Stimulated activated CD8-positive, alpha-beta memory T cell treated with anti-CD3 and anti-CD28 coated beads, Interleukin-4, amount 100 ng/mL, for 1 hour (primary cell): ENCODE measurements at places on chromosomes 2 and 18.

GRCh38 chr2:133271105-133271504 lies 297.2 kb downstream of the NCKAP5 start:
- no peak for DNase-seq

GRCh38 chr2:15557887-15558311 lies 3.2 kb downstream of the NBAS start:
- DNase-seq, result no peak

DNA sequence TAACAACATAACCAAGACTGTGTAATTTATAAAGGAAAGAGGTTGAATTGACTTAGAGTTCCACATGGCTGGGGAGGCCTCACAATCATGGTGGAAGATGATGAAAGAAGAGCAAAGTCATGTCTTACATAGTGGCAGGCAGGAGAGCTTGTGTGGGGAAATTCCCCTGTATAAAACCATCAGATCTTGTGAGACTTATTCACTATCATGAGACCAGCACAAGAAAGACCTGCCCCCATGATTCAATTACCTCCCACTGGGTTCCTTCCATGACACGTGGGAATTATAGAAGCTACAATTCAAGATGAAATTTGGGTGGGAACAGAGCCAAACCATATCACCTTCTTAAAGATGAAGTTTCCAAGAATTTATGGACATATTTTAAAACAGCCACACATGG lies 2.5 kb upstream of the IL36RN start:
- no peak for DNase-seq

DNA sequence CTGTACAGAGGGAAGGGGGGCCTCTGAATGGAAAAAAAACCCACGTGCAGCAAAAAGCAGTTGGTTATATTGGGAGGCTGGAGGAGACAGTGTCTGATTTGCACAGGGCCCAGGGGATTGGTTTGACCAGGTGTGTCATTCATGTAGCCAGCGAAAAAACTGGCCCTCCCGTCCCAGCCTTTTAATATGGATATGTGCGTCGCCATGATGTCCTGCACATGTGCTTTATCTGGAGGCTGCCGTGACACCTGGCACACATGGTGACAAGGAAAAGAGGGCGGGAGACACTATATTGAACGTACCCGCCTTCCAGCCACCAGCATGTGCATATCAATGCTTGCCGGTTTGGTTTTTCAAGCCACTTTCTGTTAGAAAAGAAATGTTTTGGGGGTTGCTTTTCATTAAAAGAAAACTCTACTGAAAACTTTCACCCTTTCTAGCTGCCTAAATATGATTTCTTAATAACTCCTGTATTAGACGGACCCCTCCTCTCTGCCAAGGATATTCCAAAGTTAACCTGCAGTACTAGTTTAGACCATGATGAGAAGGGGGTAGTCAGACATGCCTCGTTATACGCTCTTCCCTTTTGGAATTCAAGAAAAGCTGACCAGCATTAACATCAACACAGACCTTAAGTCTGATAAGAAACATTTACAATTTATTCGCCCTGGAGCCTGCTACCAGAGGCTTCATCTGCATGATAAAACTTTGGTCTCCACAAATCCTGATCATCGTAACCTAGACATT lies 16.2 kb downstream of the SLC25A52 start:
- no peak for DNase-seq

DNA sequence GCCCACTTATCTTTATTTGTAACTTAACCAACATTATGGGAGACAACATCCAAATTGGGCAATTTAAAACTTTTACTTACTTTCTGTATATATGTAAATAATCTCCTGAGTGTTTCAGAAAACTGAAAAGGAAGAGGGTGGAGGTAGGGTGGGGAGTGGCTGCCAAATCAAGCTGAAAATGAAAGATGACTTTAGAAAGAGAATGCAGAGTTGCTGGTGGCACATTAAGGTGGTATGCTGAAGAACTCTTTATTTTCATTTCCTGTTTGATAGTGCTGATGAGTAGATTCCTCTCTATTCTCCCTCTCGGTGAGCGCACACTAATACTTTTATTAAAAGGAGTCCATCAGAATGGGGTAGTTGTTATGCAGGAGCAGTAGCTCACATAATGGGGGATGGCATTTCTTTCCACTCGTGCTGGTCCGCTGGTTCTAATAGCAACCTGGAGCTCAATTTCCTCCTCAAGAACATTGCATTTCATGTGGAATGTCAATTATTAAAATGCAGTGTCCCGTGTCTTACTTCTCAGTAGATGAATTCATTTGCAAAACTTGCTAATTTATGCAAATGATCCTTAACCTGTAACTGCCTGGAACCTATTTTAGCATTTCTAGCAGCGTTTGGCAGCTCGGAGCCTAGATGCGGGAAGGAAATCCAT lies 466.9 kb upstream of the HNRNPA3 start:
- no peak for DNase-seq

- no peak for DNase-seq
These were observed 21.0 kb downstream of the MERTK start for GRCh38 chr2:111919365-111919764.

GRCh38 chr2:150432312-150432625 lies 55.2 kb downstream of the RND3 start:
- no peak for DNase-seq

DNA sequence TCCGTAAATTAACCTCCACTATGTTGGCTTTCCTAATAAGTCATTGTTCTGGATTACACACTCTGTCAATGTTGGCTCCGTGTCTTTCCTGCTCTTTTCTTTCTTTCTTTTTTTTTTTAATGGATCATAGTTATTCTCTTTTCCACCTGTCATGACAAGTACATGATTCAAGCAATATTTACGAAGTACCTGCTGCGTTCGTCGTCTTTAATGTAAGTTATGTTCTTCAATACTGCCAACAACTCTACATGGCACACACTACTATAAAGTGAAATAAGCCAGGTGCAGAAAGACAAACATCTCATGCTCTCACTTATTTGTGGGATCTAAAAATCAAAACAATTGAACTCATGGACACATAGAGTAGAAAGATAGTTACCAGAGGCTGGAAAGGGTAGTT lies 239.1 kb downstream of the SCG2 start:
- no peak for DNase-seq

GRCh38 chr2:54947136-54947535 lies 103.1 kb downstream of the RTN4 start:
- DNase-seq, result no peak

DNA sequence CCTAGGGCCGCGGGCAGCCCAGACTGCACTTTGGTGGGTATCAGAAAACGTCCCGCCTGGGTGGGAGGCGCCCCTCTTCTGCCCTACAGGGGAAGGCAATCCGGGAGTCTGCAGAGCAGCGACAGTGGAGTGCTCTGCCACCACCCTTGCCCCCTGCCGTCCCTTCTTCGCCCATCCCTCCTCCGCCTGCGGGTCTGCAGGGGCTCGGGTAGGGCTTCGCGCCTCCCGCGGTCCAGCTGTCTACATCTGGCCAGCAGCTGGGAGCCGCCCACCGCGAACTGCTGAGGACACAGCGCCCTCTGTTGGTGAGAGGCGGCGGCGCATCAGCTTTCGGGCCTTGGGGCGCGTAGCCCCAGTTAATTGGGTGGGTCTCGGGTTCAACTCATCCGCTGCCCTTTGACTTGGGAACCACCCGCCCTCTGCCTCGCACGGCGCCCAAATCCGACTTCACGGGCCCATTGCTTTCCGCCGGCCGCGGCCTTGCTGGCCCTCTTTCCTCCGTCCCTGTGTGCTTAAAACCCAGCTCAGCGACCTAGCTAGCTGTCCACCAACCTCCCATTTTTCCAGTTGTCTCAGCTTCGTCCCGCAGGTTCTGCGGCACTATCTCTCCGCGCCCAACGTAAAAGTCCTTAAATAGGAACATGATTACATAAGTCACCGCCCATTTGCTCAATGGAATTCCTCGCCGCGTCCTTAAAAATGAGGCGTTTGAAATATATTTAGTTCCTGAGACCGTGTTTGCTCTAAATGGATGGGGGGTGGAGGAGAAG lies 17.6 kb downstream of the WNT10A start:
- peak; percentile 65 for DNase-seq

GRCh38 chr2:156181208-156181607 lies 151.3 kb downstream of the NR4A2 start:
- DNase-seq, result no peak

DNA sequence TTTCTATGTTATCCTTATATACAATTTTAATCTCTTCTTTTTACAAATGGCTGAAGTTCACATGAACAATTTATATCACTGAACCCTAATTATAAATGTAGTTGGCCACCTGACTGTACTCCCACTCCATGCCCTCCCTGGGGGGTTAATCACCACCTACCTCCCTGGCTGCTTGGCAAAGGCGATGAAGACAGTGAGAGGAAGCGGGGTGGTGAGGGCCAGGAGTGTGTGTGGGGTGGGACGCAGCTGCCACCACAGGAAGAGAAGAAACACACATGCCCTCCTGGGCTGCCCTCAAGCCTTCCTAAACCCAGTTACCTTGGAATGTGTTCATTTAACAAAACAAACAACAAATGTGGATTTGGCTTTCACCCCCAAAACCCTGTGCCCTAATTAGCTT lies 87.0 kb upstream of the REV1 start:
- no peak for DNase-seq

DNA sequence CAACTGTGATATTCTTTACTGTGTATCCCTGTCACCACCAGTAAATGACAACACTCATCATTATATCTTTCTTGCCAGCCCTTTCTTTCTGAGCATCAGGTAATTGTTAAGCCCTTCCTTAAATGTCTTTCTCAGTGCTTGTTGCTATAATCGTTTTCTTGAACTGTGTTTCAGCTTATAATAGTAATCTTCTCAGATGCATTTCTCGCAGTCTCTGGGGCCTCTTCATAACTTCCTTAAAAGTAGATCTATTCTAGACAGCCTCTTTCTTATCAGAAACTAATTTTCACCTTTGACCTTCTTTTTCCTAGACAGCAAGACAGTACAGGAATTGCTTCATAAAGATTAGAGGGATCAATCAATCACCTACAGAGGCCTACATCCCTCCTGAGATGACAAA lies 648.1 kb downstream of the CPS1 start:
- DNase-seq, result no peak

DNA sequence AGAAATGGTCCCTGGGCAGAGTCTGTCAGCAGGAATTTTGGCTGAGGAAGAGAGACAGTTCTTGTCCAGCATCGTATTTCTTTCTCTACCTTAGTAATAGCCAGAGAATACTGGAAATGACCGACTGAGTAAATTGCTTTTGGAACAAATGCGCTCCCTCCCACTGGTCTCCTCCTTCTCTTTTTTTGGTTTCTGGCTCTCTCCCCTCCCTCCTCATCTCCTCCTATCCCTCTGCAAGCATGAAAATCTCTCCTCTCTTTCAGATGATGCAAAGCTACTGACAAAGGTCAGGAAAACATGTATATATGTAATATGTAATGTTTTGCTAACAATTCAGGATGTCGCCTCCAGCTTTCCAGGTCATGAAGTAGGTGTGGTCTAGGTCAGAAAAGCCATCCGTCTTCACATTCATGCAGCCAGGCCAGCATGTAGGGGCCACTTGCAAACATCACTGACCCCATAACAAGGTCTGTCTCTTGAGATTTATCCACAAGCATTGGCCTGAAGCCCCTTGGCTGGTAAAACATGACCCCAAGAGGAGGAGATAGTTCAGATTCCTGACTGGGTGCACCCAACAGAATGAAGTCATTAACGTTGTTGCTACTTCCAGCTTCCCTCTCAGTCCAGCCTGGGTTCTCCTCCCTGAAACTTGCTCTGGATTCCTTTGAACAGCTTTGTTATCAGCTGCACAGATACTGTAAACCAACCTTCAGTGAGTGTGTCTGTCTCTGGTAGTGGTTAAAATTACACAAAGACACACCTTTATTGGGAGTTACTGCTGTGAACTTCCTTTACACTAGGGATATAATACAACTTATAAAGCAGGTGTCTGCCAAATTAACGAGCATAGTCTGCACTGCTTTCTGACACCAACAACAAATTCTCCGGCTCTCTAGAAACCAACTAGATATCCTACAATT lies 864.4 kb upstream of the KLHL29 start:
- DNase-seq, result no peak

DNA sequence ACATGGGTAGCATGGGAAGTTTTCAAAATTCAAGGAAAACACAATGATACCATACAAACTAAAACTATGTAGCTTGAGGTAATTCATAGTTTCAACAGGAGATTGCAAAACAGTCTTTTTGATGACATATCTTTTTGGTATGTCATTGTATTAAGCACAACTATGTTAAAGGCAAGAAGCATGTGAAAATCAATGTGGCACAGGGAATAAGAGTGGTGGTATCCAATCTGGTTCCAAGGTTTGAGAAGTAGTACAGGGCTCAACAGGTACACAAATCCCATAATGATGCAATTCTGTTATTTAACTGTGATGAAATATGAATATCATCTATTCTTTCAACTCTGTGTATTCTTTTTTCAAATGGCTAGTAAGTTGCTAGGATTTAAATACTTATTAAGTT lies 16.4 kb upstream of the DLX2 start:
- no peak for DNase-seq

GRCh38 chr2:141554810-141555209 lies 576.0 kb downstream of the LRP1B start:
- DNase-seq, result no peak

DNA sequence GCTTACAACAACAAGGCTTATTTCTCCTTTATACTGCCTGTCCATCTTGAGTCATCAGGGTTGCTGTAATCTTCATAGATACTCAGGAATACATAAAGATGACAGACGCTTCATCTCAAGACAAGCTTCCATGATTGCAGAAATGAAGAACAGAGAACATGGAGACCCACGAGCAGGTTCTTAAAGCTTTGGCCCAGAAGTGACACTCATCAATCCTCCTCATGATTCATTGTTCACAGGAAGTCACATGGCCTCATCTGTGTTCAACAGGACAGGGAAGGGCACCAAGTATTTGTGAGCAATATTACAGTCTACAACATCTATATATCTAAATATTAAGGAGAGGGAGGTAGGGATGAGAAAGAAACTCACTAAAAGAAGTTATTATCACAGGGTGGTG lies 36.5 kb upstream of the PGAP1 start:
- no peak for DNase-seq

DNA sequence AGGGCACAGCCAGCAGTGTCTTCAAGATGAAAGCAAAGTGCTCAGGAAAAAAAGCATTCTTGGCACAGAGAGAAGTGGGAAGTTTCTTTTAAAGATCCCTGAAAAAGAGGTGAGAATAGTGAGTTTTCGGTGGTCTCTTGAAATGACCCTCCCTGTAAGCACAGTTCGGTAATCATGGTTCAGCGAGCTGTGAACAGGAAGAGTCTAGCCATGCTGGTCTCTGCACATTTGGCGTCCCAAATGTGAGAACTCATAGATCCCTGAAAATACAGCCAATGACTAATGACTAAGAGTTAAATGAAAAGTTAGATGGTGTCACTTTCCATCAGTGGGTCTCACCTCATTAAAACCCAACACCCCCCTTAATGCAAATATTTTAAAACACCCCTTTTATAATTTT lies 3.4 kb downstream of the IL1R1 start:
- DNase-seq, result no peak
